Thymus (tissue), 14 donors: ENCODE measurements at places on chromosomes 3 and 15. TPM values are rescaled to one million over a fixed set of nuclear protein-coding genes. Genes with fewer than 3 reads are reported as not detected.

The CPA3 gene
- 6.3 TPM for total RNA-seq

The P3H2 gene
- total RNA-seq, result 5.9 TPM

The OR5K2 gene
- total RNA-seq, result not detected

The PLS1 gene
- 9.2 TPM for total RNA-seq

The GPR87 gene
- total RNA-seq, result 4.0 TPM

The CYP19A1 gene
- 0.42 TPM for total RNA-seq

The IL17RB gene
- total RNA-seq, result 0.80 TPM
